ENCODE measurements at places on chromosomes 16 and 17.

DNA sequence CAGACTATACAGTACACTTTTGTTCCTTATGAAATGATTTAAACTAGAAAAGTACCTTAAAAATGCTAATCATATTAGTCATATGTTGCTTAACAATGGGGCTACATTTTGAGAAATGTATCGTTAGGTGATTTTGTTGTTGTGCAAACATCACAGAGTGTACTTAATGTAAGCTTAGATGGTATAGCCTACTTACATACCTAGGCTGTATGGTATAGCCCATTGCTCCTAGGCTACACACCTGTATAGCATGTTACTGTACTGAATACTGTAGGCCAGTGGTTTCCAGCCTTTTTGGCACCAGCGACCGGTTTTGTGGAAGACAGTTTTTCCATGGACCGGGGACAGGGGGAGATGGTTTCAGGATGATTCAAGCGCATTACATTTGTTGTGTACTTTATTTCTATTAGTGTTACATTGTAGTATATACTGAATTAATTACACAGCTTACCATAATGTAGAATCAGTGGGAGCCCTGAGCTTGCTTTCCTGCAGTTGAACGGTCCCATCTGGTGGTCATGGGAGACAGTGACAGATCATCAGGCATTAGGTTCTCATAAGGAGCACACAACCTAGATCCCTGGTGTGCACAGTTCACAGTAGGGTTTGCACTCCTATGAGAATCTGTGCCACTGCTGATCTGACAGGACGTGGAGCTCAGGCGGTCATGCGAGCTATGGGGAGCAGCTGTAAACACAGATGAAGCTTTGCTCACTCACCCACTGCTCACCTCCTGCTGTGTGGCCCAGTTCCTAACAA is 35.0 kb upstream of the MRC2 start:
- peaks cover 19% of the 10 kb centered on the region for H3K36me3 ChIP-seq
- H3K27me3 ChIP-seq: no peaks in the 10 kb centered on the region
- peak overlapping the region; percentile 47 for H3K27ac ChIP-seq
- H3K4me1 ChIP-seq: peaks cover 5% of the 10 kb centered on the region
- no peak overlapping the region for H3K4me3 ChIP-seq

DNA sequence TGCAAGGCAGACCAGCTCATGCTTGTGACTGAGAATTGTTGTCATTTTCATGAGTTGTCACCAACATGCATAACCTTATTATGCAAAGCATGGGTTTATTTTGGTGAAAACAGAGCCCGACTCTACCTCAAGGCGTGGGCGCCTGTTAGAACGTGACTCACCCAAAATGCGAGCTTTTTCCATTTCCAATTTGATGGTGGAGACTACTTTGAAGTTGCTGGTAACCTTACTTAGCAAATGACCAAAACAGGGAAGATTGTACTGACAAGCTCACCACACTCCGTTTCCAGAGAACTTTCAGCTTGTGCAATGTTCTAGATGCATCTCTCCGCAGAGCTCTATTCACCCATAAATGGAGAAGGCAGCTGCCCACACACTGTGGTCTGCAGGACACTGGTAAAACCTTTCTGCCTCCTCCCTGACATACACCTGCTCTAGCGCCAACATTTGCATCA is 284.5 kb downstream of the MAF start:
- no peaks in the 10 kb centered on the region for H3K4me1 ChIP-seq
- no peak for DNase-seq
- H3K27ac ChIP-seq: no peak overlapping the region
- H3K4me3 ChIP-seq: no peak overlapping the region

DNA sequence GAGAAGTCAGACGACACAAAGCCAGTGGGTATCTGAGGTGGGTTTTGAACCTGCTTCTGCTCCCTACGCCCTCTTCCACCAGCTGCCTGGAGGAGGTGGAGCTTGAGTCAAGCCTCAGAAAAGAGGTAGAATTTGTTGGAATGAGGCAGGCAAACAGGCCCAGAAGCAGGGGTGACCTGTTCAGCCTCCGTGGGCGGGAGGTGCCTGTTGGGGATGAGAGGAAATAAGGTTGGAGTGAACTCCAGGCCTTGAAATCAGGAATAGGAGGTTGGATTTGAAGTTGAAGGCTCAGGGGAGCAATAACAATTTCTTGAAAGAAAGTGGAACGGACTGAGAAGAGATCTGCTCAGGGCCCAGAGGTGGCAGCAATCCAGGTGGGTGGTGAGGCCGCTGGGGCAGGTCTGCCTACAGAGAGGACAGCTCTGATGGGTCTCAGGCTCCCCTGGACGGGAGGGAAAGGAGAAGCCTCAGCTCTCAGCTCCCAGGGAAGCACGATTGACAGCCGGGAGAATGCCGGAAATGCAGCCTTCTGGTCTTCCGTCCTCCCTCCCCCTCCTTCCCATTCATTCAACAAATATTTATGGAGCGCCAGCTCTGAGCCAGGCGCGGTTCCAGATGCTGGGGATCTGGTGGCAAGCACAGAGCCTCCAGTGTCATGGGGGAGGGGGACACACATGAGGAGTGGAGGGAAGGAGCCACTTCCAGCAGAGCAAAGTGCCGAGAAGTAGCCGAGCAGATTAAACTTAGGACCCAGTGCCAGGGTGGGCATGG is 61.9 kb upstream of the CIBAR2 start:
- no peaks in the 10 kb centered on the region for H3K27me3 ChIP-seq
- peak overlapping the region; percentile 82 for H3K4me3 ChIP-seq
- peaks cover 5% of the 10 kb centered on the region for H3K36me3 ChIP-seq
- H3K4me1 ChIP-seq: peaks cover 78% of the 10 kb centered on the region

DNA sequence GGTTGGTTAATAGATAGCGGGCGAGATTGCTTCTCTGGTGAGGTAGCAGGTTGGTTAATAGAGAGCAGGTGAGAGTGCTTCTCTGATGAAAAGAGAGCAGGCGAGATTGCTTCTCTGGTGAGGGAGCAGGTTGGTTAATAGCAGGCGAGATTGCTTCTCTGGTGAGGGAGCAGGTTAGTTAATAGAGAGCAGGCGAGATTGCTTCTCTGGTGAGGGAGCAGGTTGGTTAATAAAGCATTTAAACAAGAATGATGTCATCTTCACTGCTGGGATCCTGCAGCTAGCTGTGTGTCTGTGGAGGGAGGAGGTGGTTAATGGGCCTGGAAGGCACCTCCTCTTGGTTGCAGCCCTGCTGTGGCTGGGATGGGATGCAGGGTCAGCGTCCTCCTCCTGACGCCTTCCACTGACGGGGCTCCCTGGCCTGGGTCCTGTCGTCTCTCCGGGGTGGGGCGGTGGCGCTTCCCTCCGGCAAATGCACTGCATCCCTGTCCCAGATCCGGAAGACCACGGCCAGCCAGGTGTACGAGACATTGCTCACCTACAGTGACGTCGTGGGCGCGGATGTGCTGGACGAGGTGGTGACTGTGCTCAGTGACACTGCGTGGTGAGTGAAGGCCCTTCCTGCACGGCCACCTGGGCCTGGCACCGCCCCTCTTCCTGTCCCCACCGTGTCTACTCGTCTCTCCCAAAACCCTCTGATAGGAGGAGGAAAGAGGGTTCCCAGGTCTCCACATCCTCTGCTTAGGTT is 99.2 kb upstream of the ZNF750 start:
- H3K36me3 ChIP-seq: peaks cover 58% of the 10 kb centered on the region
- H3K4me1 ChIP-seq: peaks cover 13% of the 10 kb centered on the region
- no peak overlapping the region for H3K27ac ChIP-seq
- no peak overlapping the region for H3K4me3 ChIP-seq
- no peaks in the 10 kb centered on the region for H3K27me3 ChIP-seq
- no peak for DNase-seq

- H3K27me3 ChIP-seq: no peaks in the 10 kb centered on the region
- H3K36me3 ChIP-seq: no peaks in the 10 kb centered on the region
- no peak overlapping the region for H3K4me3 ChIP-seq
- no peaks in the 10 kb centered on the region for H3K4me1 ChIP-seq
Observed at GRCh38 chr16:26493751-26494150, 573.0 kb upstream of the C16orf82 start.

DNA sequence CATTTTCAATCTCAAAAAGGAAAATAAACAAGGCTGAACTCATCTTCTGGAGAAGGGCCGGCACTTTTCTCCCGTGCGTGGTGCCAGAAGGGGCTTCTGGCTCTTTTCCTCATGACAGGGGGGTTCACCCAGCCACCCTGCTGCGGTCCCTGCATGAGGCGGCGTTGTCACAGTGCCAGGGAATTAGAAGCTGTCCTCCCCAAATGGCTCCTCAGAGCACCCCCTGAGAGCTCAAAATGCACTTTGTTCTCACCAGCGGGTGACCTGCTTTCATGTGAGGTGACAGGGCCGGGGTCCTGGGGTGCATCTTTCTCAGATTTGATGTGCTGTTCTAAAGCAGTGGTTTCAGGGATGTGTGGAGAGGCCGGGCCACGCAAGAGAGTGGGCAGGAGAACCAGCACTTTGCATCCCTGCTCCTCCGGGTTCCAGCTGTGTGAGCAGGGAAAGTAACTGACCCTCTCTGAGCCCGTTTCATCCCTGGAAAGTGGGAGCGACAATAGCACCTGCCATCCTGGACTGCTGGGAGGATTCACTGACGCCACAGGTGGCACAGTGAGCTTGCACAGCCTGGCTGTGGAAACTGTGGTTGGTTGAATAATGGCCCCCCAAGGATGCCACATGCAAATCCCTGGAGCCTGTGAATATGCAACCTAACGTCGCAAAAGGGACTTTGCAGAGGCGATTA is 94.0 kb downstream of the FOXL1 start:
- DNase-seq: no peak
- peaks cover 17% of the 10 kb centered on the region for H3K4me1 ChIP-seq
- no peak overlapping the region for H3K4me3 ChIP-seq

DNA sequence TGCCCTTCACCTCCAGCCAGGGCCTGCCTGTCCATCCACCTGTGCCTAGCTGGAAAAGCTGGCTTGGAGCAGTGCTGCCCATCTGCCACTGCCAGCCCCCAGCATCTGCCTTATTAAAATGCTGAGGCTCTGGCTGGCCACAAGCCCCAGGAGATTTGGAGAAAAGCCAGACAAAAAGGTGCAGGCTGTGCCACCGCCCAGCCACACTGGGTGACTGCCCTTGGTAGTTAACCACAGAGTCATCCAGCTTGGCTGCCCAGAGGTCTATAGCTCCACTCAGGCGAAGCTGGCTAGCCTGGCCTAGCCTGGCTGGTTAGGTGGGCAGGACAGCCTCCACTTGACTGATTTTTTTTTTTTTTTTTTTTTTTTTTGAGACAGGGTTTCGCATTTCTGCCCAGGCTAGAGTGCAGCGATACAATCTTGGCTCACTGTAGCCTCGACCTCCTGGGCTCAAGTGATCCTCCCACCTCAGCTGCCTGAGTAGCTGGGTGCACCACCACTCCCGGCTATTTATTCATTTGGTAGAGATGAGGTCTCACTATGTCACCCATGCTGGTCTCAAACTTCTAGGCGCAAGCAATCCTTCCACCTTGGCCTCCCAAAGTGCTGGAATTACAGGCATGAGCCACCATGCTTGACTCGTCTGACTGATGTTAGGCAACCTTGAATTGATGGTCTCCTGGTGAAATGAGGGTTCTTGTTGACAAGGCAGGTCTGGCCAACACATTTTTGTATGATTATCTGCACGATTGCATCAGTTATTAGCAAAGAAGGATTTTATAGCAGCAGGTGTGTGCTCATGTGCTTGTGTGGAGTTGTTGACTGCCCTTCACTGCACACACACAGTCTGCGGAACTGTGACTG is 103.8 kb downstream of the RAB11FIP4 start:
- peaks cover 8% of the 10 kb centered on the region for H3K4me1 ChIP-seq
- H3K27me3 ChIP-seq: peaks cover 67% of the 10 kb centered on the region

DNA sequence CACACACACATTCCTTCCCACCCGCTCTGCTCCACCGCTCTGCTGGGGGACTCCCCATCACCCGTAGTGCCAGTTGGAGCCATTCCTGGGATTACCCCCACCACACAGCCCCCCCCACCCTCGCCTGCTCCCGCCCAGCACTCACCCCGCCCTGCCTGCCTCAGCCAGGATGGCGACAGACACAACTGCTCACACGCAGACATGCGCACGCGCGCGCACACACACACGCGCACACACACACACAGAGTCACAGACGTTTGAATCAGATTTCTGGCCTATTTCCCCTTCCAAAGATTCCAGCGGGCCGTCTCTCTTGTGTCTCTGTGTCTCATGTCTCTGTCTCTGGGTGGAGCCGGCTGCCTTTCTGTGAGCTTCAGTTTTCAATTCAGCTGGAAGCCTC is 4.4 kb downstream of the CACNA1G start:
- no peaks in the 10 kb centered on the region for H3K36me3 ChIP-seq
- peaks cover 21% of the 10 kb centered on the region for H3K4me1 ChIP-seq
- DNase-seq: peak; percentile 59
- no peak overlapping the region for H3K27ac ChIP-seq
- peak overlapping the region; percentile 43 for H3K4me3 ChIP-seq

DNA sequence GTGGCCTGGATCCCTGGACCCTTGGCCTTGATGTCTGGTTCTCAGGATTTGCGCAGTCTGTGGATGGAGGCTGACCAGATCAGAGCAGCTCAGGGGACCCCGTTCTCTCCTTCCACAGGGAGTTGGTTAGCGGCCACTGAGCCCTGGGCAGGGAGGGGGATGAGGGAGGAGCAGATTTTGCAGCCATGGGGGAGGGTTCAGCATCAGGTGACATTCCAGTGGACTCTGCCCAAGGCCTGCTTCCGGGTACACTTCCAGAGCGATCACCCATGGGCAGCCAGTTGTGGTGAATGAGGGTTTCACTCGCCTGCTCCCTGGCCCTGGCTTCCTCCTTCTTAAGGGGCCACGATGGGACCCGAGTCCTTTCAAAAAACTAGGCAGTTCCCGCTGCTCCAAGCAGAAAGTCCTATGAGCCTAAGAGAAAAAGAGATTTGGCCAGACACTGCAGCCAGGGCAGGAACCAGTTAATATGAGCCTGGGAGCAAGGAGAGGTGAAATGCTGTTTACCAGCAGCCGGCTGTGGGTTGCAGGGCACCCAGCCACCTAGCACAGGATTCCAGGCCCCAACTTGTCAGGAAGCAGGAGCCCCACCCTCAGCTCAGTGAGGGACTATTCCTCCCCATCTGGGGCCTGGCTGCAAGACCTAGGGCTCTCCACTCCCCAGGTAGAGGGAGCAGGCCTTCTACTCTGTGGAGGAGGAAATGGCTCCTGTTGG is 4.7 kb upstream of the GPRC5C start:
- H3K27ac ChIP-seq: peak overlapping the region; percentile 63
- no peak for DNase-seq
- peaks cover 40% of the 10 kb centered on the region for H3K4me1 ChIP-seq

DNA sequence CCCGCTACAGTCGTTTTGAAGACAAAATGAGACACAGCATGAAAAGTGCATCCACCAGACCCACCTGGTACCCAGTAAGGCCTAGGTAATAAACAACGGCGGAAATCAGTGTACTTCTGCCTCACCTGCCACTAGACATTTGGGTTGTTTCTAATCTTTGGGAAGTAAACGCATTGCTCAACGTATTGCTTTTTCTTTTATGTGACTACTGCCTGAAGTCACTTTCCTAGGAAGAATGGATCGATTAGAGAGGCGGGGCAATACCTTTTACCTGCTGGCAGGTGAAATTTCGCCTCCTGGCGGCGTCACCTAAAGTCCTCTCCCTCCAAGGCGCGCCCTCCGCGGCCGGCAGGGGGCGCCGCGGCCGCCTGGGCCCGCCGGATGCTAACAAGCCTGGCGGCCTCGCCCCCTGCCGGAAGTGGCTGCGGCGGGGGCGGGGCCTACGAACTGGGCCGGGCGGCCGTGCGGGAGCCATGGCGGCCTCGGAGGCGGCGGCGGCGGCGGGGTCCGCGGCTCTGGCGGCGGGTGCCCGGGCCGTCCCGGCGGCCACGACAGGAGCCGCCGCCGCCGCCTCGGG is at the start of gene ATMIN:
Gene ATMIN (plus strand): TSS at position 445 of the 577 bp plus-strand sequence. CDS start 29 bp downstream, at position 474.
- H3K36me3 ChIP-seq: peaks cover 8% of the 10 kb centered on the region
- H3K4me1 ChIP-seq: peaks cover 3% of the 10 kb centered on the region
- no peaks in the 10 kb centered on the region for H3K27me3 ChIP-seq
- peak within 1 kb of the TSS; percentile 91 for H3K4me3 ChIP-seq
- DNase-seq: peak; percentile 79
- no peak within 1 kb of the TSS for H3K27ac ChIP-seq

- DNase-seq: peak; percentile 67
- H3K27ac ChIP-seq: peak overlapping the region; percentile 71
Observed at GRCh38 chr16:1182950-1183907, 30.3 kb downstream of the CACNA1H start.
